ENCODE measurements at places on chromosomes 11 and 22.

GRCh38 chr11:11786771-11787170 lies 55.0 kb upstream of the USP47 start:
- no peak for DNase-seq

DNA sequence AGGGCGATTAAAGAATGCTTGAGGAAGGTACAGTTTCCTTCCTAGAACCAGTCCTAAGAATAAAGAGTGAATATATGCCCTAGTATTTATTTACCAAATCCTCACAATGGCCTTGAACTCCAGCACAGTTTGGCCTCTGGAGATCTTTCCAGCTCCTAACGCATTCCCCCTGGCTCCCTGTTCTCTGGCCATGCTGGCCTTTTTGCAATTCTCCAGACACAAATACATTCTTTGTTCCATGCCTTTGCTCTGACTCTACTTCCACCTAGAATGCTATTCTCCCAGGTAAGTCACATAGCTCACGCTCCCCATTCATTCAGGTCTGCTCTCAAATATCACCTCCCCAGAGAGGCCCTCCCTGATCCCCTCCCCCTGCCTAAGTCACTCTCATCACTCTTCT lies 3.7 kb upstream of the DGKZ start:
- no peak for DNase-seq

DNA sequence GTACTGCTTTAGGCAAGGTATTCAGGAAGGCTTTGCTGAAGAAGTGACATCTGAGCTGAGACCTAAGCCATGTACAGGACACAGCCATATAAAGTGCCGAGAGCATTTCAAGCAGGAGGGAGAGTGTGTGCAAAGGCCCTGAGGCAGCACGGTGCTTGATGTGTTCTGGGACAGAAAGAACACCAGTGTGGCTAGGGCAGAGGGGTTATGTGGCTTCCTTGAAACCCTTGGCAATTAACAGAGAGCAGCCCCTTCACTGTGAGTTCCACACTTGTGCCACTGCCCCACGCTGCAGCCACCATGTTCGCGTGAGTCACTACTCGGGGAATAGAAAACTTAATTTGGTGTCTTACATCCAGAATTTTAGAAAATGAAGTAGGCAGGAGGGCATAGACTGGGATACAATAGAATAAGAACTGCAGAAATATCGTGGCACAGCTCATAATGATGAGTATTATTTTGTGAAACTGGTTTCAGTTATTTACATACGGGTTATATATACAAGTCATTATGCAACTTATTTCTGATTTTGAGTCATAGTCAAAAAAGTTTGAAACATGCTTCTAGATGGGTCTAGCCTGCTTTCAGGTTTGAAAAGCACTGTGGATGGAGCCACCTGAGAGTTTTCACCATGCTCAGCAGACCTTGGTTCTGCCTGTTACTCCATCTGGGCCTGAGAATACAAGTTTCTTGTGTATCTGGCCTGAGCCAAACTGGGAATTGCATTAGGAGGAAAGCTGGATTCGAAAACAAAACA lies 11.8 kb downstream of the IL10RA start:
- DNase-seq: no peak

- DNase-seq: no peak
These were observed 8.0 kb downstream of the MMP7 start for GRCh38 chr11:102522312-102523188.

DNA sequence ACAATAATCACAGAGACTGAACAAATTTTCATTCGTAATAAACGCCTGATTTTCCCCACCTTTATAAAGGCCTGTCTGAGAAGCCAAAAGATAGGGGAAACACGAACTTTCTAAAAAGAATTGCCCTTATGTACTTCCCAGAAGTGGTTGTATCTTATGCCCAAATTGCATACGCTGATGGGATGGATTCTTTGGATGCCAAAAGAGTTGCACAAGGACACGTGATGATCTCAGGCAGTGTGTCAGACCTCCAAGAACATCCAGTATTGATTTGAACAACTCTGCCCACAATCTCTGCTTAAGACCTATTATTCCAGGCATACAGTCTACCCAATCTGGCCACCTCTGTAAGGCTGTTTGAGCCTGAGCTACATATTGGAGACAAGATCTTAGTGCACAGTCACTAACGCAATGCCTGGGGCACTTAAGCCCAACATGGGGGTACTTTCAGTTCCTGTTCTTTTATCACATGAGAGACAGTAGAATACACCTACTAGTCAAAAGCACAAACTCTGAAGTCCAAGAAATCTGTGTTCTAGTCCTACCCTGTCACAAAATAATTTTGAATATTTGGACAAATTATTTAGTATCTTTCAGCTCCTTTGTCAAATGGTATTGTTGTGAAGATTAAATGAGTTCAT lies 38.9 kb downstream of the OR10A6 start:
- no peak for DNase-seq

- no peak for DNase-seq
These were observed 917 bp downstream of the RPS6KA4 start for GRCh38 chr11:64359712-64360445.

GRCh38 chr11:16776711-16777612 lies 38.5 kb downstream of the C11orf58 start:
- no peak for DNase-seq

- DNase-seq: peak; percentile 27
These were observed 112.9 kb downstream of the SPON1 start for GRCh38 chr11:14075118-14076078.

DNA sequence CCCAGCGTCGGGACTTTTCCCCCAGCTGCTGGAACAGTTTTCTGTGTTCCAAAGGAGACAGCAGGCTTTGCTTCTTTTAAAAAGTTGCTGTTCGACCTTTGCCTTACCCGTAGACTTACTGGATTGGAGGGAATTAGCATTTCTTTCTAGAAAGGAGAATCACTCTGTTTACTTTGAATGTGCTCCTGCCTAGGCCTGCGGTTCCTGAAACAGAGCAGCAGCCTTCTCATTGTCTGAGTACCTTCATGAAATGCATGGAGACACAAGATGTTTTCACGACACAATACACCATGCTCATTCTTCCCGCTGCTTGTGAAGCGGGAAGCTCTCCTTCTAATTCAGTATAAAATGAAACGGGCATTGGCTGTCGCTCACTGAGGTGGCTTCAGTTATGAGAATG lies 196.2 kb downstream of the TBC1D22A start:
- DNase-seq: no peak

Data from activated T-cell treated with anti-CD3 and anti-CD28 coated beads for 1 hour (primary cell).